ENCODE measurements at places on chromosomes 1 and 21.
A peak's percentile ranks its signal among the peaks of the same experiment; 100 is the strongest.

GRCh38 chr1:178937695-178938094, 66.8 kb upstream of the ANGPTL1 start:
- DNase-seq: no peak

DNA sequence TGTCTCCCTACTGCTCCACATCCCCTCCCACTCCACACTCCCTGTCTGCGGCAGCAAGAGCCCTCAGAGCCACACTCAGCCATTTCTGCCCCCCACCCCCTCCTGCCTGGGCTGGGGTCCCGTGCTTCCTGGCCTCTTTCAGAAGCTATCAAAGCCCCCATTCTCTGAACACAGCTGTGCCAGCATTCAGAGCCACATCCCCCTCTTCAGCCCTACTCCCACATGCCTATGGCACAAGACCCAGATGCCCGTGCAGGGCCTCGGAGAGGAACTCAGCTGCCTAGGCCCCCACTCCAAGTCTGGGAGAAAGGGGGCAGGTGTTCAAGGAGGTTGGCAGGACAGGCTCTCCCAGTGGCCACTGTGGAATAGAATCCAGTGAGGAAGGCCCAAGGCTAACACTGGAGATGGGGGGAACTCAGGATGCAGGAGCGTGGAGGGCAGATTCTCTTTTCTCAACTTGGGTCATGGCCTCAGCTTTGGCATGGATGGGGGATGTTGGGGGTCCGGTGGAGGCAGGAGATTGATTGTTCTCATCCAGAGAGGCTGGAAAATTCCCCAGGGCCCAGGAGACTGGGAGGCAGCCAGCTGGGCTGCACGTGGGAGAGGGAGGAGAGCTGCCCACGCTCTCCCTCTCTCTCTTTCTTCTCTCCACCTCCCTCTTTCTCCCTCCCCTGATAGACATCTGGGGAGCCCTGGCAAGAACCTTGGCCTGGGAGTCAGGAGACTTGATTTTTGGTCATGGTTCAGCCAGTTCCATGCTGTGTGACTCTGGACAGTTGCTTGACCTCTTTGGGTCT, 3.5 kb upstream of the BCAN start:
- no peak for DNase-seq

- no peak for DNase-seq
Observed at GRCh38 chr1:67755160-67755559, 70.2 kb downstream of the GADD45A start.

GRCh38 chr1:181160998-181161870, 72.7 kb downstream of the IER5 start:
- no peak for DNase-seq

DNA sequence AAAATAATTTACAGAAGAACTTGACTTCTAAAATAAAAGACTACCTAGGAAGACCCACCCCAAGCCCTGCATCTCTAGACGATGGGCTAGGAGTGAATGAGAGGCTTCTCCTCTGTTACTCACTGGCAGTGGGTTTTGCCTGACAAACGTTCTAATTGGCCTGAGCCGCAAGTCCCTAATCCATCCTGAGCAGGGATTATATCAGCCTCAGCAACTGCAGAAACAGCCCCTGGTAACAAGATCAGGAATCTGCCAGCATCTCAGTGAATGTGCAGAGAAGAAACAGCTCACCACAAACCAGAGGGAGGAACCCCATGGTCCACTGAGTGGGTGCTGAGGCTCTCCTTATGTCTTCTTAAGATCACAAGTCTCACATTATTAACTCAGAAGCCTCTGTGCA, 240.6 kb downstream of the BRINP2 start:
- no peak for DNase-seq

GRCh38 chr1:17515902-17516301, 23.6 kb upstream of the ARHGEF10L start:
- no peak for DNase-seq

DNA sequence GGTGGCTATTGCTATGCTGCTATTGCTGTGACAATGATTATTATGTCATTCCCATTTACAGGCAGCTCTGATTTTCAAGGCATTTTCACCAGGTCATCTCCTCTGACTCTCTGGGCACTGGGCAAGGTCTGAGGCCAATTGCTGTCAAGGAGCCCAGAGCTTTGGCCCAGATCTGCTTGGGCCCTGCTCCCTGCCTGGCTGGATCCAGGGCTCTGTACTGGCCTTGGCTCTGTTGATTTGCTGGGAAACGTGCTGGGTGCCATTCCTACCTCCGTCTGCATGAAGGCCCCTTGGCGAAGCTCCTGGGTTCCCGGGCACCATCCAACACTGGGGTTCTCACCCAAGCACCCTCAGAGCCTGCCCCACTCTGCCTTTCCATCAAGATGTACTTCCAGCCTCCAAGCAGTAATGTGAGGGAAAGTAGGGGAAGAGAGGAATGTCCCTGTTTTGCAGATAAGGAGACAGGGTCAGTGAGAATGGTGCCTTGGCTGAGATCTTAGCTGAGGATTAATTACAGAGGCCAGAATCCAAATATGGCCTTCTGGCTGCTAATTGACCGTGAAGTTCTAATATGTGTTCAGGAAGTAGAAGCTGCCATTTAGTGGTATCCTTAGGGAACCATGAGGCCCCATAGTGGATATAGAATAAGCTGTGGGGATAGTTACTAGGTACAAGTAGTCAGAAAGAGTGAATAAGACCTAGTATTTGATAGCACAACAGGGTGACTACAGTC, 63.9 kb downstream of the HTR6 start:
- DNase-seq: no peak

DNA sequence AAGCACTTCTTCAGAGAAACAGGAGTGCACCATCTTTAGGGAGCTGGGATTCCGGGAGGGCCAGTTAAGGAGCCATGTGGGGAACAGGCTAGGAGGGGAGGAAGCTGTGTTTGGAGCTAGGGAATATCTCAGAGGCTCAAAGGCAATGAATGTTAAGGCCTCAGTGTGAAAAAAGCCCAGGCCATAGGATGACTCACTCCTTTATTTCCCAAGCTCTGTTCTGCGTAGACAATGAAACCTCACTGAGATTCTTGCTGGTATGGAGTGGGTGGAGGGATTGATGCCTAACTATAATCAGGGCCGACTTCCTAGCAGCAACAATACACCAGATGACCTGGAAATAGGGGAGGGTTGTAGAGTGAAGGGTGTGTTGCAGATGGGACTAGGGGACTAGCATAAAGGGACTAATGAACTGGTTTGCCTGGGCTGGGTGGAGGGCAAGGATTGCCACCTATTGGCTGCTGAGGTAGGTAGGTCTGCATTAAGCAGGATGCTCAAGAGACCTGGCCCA, 2.1 kb downstream of the GNAT2 start:
- no peak for DNase-seq

DNA sequence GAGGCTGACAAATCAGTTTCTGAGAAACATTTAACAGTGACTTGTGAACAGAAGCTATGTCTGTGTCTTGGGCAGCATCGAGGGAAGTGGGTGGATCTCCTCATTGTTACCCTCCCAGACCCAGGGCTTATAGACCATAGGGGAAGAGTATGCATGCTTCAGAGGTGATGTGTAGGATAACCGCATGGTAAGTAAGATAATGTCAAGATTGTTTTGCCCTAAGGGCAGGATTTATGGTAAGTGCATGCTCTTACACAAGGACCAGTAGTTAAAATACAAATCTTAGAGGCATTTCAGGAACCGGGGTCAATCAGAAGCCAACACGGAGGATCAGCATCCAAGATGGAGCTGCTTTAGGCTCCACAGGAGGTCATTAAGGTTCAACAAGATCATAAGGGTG, 7.7 kb upstream of the PRMT2 start:
- DNase-seq: no peak

GRCh38 chr1:185786524-185786923, 52.3 kb downstream of the HMCN1 start:
- DNase-seq: no peak

DNA sequence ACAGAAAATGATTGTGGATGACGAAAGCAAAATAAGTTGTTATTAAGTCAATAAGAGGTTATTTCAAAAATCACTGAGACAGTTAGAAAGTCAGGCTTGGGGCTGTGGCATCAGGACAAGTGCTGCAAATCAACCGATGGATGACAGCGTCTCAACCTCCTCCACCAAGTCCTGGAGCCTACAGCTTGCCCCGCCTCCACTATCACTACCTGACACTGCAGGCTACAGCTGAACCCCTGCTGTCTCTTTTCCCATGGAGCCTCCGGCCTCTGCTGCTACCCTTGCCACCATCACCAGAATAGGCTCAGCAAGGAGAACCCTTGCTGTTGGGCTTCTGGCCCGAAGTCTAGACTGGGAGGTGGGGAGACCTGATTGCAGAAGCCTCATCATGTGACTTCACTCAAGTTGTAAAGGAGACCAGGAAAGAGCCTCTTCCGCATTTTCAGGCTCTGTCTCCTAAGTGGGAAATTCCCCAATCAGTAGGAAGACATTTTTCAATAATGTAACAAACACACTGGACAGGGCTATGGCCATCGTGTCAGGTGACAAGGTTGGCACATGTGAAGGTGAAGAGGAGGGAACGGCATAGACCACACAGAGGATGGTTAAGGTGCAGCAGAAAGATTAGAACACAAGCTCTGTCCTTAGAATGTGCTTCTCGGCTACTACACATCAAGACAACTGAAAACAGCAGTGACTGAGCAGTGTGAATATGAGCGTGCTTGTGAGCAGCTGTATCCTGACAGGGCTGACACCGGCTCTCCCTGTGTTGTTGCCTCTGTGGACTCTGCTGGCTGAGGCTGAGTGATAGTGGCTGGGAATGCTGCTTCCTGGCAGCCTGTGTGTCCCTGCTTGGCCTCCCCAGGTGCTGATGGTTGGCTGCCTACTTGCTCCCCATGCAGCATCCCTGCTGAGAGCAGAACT, 660.7 kb downstream of the PTPRU start:
- no peak for DNase-seq

DNA sequence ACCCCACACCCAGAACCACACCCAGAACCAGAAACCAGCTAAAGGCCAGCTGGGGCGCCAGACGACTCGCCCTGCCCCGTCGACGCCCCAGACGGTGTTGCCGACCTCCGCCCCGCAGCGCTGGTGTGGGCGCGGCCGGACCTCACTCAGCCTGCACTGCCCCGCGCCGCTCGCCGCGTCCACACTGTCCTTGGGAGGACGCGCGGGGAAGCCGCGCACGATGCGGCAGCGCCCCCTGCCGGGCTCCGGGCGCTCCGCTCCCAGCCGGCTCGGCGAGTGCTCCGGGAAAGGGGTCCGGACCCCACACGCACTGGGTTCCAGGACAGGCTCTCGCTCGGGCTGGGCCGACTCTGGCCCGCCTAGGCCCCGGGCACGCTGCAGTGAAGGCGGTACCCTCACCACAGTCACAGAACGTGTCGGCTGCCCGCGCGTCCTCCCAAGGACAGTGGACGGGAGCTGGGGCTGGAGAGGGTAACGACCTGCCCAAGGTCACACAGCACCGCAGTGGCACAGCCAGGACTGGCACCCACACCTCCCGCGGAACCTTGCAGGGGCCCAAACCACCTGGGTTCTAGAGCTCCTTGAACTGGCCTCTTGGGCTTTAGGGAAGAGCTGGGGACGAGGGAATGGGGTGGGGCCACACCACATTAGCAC, 90.2 kb downstream of the DMRTA2 start:
- DNase-seq: peak; percentile 17

- peak; percentile 59 for DNase-seq
Observed at GRCh38 chr1:11858968-11859871, 475 bp upstream of the NPPB start.

DNA sequence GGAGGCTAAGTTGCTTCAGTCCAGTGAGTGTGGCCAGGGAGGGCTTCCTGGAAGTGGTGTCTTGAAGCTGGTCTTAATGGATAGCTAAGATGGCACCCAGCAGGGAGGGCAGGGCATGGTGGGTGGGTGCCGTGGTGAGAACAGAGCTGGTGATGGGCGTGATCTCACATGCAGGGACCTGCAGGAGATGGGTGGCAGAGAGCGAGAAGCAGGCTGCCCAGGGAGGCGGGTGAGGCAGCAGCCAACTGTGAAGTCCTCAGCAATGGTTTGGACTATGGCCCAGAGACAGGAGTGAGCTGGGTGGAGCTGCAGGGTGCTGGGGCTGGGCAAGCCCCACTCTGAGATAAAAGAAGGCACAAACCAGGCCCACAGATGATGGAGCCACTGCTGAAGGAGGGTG, 50.7 kb downstream of the UMODL1 start:
- DNase-seq: no peak

DNA sequence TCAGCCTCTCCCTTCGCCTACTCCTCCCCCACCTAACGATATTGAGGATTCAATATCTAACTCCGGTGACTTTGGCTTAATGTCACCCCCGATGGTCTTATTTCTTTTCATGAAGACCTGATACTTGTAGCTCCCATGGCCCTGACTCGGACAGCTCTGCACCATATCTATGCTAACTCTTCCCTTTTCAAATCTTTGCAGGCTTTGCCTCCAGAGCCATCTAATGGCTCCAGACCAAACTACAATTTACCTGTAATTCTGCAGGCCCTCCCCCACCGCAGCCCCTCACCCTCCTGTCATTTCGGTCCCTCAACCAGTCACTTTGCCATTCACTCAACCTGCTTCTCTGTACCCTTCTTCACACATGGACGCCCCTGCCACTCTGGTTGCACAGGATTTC, 7.9 kb upstream of the GSTM5 start:
- no peak for DNase-seq

DNA sequence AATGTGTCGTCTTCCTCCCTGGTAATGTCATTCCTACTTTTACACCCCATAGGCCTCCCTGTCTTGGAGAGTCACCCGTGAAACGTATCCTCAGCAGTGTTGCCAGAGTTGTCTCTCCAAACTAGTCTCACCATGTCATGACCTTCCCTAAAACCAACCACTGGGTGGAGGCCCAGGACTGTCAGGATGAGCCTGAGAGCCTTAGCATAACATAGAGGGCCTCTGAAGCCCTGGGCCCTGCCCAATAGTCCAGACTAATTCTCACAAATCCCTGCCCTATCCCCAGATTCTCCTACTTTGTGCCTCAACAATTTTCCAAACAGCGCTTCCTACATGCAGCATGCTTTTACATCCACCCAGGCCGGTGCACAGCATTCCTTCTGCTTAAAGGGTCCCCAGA, 29.3 kb upstream of the HSD3B1 start:
- no peak for DNase-seq

GRCh38 chr1:12126781-12127180, 40.0 kb upstream of the TNFRSF1B start:
- no peak for DNase-seq

- no peak for DNase-seq
Observed at GRCh38 chr1:61187352-61188086, 105.2 kb downstream of the NFIA start.

- DNase-seq: no peak
Observed at GRCh38 chr21:33283203-33283602, 17.0 kb downstream of the IL10RB start.

DNA sequence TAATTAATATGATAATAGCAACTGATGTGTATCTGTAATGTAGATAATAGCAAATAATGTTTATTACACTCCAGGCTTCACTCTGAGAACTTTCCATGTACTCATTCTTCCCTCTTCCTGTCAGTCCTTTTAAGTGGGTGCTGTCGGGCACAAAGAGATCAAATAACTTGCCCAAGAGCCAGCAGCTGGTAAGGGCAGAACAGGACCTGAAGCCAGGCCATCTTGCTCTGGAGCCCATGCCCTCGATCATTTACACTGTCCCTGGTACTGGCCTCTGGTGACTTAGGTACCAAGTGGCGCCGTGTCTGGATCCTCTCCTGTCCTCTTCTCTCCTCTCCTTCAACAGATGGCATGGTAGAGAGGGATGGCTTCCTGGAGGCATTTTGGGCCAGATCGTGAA, 97.2 kb downstream of the VPS13D start:
- DNase-seq: no peak

GRCh38 chr1:227343727-227344551, 25.6 kb upstream of the CDC42BPA start:
- DNase-seq: no peak

Data from T-helper 9 cell (primary cell).